ENCODE measurements at places on chromosomes 5 and 9.

DNA sequence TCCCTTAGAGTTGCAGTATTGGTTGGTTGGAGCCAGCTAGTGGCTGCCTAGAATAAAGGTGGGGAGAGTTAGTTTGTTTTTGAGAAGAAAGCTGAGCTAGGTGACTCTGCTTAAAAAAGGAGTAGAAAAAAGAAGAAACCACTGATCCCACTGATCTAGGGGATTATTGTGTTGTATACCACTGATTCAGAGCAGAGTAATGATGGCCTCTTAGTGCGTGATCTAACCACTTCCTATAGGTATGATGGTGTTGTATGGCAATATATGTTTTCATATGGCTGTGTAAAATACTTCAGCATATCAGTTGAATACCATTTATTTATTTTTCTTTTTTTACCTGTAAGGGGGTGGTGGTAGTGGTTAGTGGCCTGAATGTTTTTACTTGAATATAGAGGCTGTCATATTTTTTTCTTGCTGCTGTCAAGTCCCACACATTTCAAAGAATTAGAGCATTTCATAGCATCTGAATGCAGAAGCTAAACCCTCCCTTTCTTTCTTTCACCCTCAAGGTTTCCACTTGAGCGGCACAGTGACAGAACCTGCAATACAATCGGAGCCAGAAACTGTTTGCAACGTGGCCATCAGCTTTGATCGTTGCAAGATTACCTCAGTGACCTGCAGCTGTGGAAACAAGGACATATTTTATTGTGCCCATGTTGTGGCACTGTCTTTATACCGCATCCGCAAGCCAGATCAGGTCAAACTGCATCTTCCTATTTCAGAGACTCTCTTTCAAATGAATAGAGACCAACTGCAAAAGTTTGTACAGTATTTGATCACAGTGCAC is 140.3 kb downstream of the ZSWIM6 start:
- no peak for DNase-seq

- DNase-seq = no peak
These were observed 349.8 kb downstream of the ARHGEF28 start for GRCh38 chr5:73975845-73976244.

GRCh38 chr5:152466085-152466745 is 61.1 kb upstream of the NMUR2 start:
- DNase-seq = no peak

GRCh38 chr5:10607666-10608073 is 43.8 kb downstream of the ANKRD33B start:
- no peak for DNase-seq

- no peak for DNase-seq
These were observed 47.8 kb downstream of the YIPF5 start for GRCh38 chr5:144122641-144123040.

DNA sequence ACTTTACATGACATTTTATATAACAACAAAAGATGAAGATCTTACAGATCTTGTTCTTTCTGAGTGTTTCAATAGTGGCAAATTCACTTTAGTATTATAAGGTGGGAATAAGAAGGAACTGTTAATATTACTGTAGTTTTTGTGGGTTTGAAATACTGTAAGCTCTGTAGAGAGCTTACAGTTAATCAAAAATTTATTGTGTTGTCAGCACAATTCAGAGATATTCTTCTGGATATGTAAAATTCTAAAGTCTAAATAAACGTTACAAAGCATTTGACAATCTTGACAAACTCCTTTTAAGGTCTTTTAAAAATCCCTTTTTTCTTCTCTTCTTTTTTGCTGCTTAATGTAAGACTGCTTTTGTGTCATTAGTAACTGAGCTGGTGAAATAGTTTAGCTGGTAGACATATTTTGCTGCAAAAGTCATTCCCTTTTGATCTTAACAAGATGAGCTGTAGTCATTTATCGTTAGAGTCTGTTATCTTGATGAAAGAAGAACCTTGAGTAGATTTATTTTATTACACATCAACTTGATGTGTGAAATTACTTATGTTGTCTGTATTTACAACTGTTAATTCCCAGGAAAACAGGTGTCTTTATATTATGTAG is 186.0 kb downstream of the WDR70 start:
- no peak for DNase-seq
